ENCODE measurements at places on chromosomes 6 and 20.

GRCh38 chr6:32794510-32794909, 22.3 kb downstream of the HLA-DOB start:
- no peak for DNase-seq

DNA sequence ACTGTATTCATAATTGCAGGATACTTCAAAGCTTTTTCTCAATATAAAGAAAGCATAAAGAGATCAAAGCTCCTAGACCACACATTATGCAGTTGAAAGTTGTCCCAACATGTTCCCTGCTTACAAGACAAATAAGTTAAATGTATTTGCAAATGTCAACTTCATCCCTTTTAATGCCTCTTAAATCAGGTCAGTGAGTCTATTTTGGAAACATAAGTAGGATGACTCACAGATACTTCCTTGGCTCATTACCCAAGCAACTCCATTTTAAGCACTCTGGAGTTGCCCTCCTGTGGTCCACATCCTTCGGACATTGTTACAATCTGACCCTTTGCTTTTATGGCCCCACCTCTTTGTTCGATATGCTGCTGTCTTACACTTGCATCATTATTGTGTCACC, 162.0 kb downstream of the FAXC start:
- no peak for DNase-seq

GRCh38 chr20:35796571-35796970, 24.8 kb downstream of the PHF20 start:
- no peak for DNase-seq

DNA sequence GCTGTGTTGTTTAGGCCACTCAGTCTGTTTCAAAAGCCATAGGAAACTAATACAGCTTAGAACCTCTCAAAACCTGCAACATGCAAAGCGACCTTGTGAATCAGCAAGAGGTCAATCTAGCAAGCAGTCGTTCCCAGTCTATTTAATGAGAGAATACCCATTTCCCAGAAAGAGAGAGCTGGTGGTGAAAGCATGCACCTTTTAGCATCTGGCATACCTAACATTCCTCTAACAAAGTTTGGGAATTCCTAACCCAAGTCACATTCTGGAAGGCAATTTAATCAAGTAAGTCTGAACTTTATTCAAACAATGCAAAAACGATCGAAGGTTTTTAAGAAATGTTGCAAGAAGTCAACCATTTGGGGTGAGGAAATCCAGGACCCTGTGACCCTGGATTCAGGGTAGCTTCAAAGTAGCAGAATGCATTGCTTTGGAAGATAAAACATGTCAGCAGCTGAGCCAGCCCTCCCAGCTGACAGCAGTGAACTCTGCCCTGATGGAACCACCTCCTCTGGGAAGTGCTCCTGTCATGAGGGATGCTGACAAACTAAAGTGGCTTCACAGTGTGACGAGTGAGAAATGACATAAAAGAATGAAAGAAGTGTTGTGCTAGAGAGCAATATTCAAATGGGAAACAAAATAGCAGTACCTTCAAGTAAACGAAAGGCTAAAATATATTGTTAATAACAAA, 104.8 kb downstream of the GMDS start:
- peak; percentile 12 for DNase-seq

DNA sequence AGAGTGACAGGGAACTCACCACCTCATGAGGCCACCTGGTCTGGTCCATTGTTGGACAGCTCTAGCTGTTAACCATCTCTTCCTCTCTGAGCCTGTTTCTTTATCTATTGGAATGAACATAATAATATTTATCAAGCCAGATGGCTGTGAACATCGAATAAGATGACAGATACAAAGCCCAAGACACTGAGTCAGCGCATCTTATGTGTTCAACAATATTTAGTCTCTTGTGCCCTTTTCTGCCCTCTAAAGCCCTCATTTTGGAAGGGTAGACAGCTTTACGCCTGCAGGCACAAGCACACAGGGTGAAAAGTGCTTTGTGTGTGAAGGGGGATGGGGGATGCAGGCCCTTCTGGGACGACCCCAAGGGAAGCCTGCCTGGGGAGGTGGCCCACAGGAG, 164.0 kb downstream of the GRM4 start:
- DNase-seq = no peak

GRCh38 chr20:3696200-3696599, 14.4 kb upstream of the ADAM33 start:
- DNase-seq = no peak

DNA sequence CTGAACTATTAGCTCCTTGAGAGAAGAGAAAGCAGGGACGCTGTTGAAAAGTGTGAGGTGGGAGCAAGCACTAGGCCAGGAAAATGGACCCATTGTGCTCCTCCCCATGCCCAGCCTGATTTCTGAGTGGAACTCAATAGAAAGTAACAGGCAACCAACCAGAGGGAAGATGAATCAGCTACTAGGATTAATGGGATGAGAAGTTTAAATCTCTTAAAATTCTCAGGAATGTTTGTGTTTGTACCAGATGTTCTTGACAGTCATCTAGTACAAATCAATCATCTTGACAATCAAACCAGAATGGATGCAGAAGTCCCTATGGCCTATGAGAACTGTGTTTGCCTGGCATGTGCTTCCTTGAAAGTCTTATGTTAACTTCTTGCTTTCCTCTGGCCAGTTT, 48.9 kb downstream of the HDDC2 start:
- DNase-seq = no peak

- no peak for DNase-seq
Measured at GRCh38 chr6:100105919-100106529, 112.0 kb upstream of the MCHR2 start.

- no peak for DNase-seq
Measured at GRCh38 chr6:7691021-7691420, 34.9 kb upstream of the BMP6 start.

DNA sequence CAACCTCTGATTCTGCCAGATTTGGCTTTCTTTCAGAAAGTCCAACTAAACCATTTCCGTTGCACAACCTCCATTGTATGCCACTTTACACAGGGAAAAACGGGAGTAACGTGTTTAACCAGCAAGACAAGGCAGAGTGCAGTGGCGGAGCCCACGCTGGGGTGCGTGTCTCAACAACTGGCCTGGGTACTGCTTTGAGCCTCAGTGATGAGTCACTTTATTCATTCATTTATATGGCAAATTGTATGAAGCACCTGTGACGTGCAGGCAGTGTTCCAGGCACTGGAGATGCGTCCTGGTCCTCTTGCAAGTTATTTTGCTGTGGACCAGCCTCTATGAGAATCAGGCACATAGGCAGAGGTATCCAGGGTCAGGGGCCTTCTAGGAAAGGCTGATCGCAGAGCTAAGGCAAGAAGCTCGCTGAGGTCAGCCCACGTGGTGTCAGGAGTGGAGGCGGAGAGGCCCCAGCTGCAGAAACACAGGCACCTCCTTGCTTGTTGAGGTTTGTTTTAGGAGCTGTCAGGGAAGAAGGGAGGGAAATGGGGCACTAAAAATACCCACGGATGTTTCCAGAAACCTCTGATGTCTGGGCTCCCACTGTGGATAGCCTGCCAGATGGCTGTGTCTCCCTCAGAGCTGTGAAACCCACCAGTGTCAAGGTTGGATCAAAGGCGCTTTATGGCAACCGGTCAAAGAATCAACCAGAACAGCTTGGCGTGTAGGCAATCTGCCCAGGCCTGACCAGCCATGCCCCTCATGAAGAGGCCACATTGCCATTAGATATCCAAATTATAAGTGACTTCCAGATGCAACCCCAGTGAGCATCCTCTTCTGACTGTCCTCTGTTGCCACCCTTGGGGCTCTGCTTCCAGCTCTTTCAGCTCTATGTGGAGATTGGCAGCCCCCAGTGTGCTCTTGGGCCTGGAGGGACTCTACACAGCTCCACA, 157.2 kb downstream of the CD83 start:
- no peak for DNase-seq

DNA sequence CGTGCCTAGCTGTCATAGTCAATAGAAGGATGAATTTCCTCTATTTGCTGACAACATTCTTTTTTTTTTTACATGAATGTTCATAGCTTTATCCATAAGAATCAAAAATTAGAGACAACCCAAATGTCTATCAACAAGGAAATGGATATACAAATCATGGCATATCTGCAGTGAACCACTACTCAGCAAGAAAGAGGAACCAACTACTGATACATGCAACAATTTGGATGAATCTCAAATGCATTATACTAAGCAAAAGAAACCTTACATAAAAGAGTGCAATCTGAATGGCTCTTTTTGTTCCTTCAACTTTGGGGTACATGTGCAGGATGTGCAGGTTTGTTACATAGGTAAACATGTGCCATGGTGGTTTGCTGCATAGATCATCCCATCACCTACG, 17.7 kb upstream of the MCM9 start:
- no peak for DNase-seq

GRCh38 chr20:51473771-51474170, 68.7 kb downstream of the NFATC2 start:
- DNase-seq = no peak

DNA sequence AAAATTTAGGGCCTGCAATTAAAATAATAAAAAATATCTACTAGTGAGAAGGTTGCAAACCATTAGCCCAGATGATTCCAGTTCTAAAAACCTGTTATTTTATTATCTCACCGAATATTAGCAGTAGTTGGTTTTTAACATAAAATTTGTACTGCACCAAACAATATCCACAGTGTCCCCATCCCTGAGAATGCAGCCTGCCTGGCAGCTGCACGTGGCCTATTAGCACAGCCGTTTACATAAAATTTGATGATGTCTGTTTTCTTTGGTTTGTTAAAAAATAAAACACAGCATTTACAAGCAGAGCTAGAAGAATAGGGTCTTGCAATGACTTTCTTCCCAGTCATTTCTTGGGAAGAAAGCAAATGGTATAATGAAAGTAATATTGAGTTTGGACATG, 58.2 kb downstream of the FUT9 start:
- DNase-seq = no peak

DNA sequence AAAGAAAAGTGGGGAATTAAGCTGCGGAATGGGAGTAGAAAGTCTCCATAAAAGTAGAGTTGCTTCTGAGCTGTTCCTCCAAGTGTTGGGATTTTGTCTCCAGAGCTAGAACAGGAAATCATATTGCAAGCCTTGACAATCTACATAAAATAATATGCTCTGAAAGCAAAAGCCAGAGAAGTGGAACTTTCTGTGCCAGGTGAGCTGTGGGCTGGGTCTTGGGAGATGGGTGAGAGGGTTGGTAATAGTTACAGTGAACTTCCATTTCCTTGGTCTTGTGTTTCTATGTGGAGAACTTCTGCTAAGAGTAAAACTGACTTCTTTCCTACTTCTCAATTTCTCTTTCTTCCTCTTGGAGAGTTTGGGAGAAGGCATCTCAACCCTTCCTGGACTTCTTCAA, 6.3 kb upstream of the HMGN4 start:
- DNase-seq = no peak

- DNase-seq = no peak
Measured at GRCh38 chr20:49006446-49006980, 39.6 kb upstream of the CSE1L start.

DNA sequence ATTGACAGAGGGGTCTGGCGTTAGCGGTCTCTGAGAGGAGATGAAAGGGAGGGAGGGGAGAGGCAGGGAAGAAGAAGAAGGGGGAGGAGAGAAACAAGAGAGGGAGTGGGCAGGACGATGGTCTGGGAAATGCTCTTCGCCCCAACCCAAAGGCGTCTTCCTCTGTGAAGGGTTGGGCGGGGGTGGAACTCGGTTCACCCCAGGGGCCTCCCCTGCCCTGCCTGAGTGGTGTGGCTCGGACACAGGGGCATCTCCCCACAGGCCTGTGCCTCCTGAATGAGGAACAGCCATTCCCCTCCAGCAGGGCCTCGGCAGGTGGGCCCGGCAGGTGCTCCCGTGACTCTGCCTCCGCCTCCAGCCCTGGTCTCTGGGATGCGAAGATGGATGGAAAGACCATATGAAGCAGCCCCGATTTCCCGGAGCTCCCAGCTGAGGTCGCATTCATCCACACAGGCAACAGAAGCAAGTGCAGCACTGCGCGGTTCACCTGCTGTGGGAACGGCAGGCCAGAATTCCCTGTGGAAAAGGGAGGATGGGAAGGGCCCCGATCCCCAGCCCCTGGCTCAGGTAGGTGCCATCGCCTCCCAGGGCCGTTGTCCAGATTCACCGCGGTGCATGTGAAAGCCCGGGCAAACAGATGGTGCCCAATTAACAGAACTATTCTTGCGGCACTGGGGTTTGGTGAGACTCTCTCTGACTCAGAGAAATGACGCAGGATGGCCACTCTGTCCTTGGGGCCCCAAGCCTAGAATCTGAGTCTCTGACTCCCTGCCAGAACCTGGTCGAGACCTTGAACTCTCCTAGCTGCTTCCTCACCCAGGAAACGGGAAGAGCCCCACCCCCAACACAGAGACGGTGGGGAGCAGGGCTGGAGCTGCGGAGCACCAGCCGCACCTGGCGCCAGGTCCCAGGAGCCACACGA, 29.4 kb upstream of the RPS6KA2 start:
- no peak for DNase-seq

DNA sequence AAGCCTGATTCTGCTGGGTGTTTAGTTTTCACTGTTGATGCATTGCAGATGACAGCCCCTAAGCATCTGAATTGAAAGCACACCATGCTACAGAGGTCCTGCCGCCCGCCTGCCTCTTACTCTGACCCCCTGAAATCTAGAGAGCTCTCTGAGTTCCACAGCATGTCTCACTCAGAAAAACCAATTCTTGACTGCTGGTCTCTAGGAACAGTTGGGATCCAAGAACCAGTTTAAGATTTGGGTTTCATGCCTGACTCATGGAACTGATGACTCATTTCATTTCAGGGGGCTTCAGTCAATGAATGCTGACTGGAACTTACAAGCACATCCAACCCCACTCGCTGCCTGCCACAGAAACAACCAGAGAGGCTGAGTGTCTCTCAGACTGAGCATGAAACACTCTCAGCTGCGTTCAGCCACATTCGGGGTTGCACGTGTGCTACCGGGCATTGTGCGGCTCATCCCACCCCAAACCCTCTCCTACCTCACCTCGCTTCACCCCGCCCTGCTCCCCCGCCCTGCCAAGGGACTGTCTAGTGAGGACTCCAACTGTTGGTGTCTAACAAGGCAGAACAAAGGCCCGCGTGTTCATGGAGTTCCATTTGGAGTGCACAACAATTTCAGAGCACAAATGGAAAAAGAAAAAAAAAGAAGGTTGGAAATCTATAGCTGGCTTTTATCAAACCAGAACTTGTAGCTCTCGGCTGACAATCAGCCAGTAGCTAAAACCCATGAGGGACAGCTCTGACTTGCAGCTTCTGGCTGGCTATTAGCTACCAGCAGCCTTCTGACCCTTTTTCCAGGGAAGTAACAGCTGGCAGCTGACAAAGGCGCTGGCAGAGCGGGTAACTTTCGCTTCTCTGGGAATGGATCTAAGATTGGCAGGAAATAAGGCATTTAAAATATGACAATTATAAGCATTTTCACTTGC, 20.0 kb upstream of the TRAF3IP2 start:
- DNase-seq = no peak
